Foreskin fibroblast (primary cell): ENCODE measurements at places on chromosomes 6 and 20.

DNA sequence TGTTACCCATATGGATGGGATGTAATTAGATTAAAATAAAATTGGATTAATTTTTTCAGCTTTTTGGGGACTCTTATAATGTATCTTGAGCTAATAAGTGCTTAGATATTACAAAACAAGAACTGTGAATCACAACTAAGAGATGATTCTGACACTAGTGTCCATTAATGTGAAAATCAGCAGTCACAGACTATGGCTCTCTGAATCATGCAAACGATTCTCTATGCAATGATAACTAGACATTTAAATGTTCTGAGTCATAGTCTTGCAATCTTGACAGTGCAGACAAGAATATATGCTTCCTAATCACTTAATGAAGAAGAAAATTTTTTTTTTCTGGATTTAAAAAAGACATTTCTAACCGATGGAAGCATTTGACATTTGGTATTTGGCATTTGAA is 82.2 kb upstream of the OPRM1 start:
- DNase-seq, result no peak

GRCh38 chr6:157518397-157519250 is 137.6 kb downstream of the ZDHHC14 start:
- DNase-seq, result no peak

DNA sequence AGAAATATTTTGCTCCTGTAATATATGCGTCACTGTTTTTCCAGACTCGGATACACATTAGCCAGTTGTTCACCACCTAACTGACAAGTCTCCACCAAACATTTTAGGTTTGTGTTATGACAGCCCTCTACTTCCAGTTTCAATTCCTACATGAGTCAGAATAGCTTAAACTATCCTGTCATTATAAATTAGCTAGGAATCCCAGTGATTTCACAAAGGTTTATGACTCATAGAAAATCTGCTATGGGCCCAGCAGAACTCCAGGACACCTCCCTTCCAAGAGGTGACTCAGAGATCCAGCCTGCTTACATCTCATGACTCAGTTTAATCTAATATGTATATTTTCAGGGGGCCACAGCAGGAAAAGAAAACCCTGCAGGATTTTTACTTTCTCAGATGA is 17.4 kb upstream of the PLCB4 start:
- peak; percentile 96 for DNase-seq

- DNase-seq, result peak; percentile 98
Measured at GRCh38 chr20:38446441-38447209, 11.5 kb upstream of the SNHG17 start.

- DNase-seq, result no peak
Measured at GRCh38 chr6:165222315-165223025, 86.9 kb downstream of the C6orf118 start.

- no peak for DNase-seq
Measured at GRCh38 chr6:24072038-24072746, 53.8 kb upstream of the NRSN1 start.

GRCh38 chr6:2635911-2636310 is 114.8 kb downstream of the MYLK4 start:
- DNase-seq, result no peak

DNA sequence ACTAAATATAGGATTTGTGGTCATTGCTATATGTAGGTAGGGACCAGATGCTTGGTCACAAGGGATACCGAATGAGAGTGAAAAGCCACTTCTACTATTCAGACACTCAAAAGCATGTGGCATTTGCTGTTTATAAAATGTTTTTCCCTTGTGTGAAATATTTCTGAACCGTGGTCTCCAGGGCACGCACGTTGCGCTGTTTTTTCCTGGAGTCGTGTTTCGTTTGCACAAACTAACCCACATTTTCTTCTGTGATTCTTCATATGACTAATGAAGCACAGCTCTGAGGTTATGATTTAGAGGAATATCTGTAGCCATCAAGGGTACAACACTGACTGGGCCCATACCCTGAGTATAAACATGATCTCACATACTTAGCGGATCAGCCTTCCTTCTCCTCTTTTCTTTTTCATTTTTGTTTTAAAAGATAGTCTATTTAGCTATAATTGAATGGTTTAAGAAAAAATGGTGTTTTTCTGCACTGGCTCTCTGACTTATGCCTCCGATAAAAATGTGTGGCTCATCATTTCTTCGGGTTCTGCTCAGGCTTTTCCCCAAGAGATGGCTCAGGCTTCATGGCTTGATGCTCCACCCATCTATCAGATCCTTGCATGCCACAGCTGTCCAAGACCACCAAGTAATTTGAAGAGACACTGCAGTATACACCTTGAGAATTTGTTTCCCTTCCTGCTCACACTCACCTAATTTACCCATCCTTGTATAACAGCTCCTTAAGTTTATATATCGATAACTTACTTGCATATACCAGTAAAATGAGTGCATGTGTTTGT is 59.9 kb upstream of the HBS1L start:
- DNase-seq, result no peak

DNA sequence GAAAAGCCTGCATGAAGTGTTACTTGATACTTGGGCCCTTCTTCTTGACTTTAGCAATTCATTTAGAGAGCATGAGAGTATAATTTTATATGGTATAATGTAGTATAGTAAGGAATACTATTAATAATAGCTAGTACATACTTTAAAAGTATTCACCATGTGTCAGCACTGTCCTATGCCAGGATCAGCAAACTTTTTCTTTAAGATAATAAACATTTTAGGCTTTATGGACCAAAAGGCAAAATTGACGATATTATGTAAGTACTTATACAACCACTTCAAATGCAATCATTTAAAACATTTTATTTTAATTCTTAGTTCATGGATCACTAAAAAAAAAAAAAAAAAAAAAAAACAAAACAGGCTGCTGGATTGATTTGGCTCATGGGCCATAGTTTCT is 163.9 kb downstream of the IBTK start:
- peak; percentile 54 for DNase-seq

- peak; percentile 68 for DNase-seq
Measured at GRCh38 chr6:43836507-43837240, 66.7 kb downstream of the VEGFA start.

DNA sequence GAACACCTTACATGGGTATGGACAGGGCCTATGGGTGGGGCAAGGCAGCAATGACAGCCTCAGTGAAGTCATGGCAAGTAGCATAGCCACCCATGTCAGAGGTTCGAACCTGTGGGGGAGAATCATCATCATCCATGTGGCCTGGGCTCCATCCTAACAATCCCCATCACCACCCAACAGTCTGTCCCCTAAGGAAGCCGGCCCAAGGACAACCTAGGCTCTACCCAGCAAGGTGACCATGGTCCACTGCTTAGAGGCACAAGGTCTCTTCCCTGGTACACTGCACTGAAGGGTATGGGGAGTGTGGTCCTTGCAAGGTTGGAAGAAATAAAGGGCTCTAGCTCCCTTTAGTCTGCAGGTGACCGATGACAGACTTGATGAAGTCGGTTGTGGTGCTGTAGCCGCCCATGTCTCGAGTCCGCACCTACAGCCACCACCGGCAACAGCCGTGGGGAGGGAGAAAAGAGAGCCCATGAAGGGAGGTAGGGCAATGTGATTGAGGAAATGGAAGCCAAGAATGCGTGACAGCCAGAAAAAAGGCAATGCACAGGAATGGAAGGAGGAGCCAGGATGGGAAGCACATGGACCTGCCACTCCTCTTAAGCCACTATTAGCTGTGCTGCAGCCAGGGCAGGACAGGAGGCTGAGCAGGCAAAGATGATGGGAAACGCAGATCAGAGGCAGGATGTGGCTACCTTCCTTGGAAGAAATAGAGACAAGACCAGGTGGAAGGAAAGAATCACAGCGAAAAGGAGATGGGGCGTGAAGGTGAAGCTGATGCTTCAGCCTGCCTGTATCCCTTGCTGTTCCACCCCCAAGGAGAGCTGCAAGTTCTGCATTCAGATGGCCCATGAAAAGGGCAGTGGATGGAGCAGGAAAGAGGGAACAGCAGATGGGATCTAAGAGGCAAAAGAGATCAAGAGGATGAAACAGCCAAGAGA is 5.3 kb downstream of the IDH3B start:
- DNase-seq, result peak; percentile 59

- peak; percentile 20 for DNase-seq
Measured at GRCh38 chr6:125808060-125808459, 17.3 kb downstream of the NCOA7 start.

GRCh38 chr20:51338692-51339440 is 203.7 kb downstream of the NFATC2 start:
- no peak for DNase-seq

DNA sequence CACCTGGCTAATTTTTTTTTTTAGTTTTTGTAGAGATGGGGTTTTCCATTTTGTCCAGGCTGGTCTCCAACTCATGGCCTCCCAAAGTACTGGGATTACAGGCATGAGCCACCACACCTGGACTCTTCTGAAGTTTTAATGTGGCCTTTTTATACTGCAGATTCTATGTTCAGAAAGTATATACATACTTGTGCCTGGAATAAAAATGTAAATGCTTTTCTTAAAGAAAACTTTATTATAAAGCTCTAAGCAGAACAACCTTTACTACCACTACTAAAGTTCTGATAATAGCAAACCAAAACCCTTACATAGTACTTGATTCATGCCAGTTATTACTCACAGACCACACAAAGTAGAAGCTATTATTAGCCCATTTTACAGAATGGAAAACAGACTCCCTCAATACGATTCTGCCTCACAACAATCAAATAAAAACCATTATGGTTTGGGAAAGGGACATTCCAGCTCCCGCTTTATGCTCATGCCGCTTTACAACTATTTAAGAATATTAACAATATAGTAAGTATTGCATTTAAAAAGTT is 5.3 kb downstream of the PHIP start:
- no peak for DNase-seq

GRCh38 chr6:7956257-7956656 is 45.7 kb upstream of the TXNDC5 start:
- no peak for DNase-seq

- no peak for DNase-seq
Measured at GRCh38 chr6:35068644-35069043, 72.5 kb downstream of the TCP11 start.

- peak; percentile 37 for DNase-seq
Measured at GRCh38 chr20:41018153-41018552, 10.5 kb upstream of the TOP1 start.

DNA sequence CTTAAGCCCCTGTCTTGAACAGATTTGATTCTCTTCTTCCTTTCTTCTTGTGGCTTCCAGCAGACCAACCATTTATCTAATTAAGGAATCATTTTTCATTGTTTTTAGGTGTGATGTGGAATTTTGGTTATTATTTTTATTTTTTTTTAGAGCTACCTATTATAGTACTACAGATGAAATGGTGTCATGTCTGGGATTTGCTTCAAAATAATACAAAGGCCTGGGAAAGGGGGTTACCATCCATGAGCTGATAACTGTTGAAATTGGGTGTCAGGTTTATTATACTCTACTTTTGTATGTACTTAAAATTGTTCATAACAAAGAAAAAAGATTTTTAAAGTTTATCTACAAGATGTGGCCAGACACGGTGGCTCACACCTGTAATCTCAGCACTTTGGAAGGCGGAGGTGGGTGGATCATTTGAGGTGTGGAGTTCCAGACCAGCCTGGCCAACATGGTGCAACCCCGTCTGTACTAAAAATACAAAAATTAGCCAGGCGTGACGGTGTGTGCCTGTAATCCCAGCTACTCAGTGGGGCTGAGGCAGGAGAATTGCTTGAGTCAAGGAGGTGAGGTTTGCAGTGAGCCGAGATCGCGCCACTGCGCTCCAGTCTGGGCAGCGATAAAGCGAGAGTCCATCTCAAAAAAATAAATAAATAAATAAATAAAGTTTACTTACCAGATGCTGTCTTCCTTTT is 561 bp downstream of the IL22RA2 start:
- DNase-seq, result no peak

DNA sequence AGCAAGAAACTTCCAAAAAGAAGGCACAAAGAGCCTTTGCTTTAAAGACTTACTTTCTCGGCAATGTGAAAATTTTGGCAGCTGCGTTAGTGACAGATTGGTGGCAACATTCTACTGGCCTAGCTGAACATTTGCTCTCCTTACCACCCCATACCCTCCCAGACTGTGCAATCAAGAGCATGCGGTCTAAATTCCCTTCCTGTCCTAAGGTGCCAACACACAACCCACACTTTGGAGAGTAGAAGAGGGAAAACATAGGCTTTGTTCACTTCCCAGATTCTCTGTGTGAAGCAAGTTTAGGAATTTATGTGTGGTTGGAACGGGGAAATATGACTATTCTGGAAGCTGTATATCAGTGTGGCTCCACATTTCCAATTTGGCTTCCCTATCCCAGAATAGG is 29.8 kb upstream of the NEDD9 start:
- DNase-seq, result no peak

- DNase-seq, result no peak
Measured at GRCh38 chr6:52579006-52579660, 2.3 kb upstream of the TRAM2 start.

DNA sequence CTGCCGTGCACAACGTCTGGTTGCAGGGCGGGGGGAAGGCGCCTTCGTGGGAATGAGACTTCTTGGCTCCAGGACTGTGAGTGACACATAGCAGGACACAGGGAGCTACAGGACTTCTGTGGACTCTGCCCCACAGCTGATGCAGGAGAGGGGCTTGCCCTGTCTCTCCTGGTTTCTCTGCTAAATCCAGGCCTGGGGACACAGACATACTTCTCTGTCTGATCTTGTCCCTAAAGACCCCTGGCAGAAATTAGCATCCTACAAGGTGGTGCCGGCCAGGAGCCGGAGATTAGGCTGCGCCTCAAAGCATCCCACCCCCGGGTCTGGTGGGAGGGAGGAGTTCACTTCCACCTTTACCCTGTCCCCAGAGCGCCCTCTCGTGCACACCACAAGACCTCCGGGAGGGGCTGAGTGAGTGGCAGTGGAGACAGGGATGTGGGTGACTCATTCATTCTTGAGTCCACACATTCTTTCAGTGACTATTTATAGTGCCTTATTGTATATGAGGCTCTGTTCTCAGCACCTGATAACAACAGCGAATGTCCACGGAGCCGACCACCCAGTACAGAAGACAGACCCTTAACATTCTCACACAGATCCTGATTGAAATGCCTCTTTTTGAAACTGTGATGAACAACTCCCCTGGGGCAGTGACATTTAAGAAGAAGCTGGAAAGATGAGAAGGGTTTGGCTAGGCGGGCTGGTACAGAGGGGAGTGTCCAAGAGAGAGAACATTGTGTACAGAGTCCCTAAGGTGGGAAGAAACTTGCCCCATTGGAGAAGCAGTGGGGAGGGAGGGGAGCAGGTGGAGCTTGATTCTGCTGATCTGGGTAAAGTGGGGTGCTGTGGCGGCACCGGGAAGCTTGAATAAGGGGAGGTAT is 39.0 kb downstream of the GMPR start:
- peak; percentile 71 for DNase-seq

- DNase-seq, result no peak
Measured at GRCh38 chr6:112503091-112503596, 156.0 kb downstream of the RFPL4B start.

DNA sequence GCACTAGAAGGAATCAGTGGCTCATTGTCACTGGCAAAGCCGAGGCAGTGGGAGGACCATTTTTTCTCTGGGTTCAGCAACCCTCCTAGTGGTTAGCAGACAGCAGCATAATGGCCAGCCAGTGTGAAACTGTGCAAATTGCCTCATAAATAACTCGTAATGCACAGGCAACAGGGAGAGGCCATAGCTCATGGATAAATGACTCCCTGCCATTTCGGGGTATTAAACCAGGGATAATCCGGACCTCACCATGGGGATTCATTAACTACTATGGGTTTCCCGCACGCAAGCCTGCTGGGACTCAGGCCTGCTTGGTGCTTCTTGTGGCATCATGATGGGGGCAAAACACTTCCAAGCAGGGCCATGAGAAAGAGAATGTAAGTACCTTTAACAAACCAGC is 158.2 kb upstream of the CHD6 start:
- no peak for DNase-seq

GRCh38 chr6:106564476-106564875 is 64.8 kb downstream of the RTN4IP1 start:
- DNase-seq, result no peak

GRCh38 chr6:16409531-16410441 is 171.4 kb downstream of the GMPR start:
- peak; percentile 62 for DNase-seq
